B cell (primary cell): ENCODE measurements at places on chromosomes 12 and 14. TPM values are rescaled to one million over a fixed set of nuclear protein-coding genes. Genes with fewer than 3 reads are reported as not detected.

GRCh38 chr14:74402401-74403251 is 23.4 kb downstream of the SYNDIG1L start:
- peak; percentile 70 for DNase-seq

DNA sequence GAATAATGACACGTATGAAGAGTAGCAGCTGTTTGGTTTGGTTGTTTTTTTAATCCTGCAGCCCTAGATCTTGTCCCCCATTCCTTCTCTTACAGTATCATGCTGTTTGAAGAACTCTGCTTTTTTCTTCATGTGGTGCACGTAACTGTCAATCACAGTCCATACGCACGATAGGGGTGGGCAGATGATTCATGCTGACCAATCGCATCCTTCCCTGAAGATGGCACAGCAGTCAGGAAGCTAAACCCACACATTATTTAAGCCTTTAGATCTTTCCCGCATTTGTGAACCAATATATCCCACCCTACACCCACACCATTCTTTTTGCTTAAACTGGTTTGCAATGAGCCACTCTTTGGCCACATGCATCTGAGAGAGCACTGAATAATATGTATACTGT is 158.9 kb upstream of the PLEKHA5 start:
- no peak for DNase-seq

GRCh38 chr14:26598081-26598671 is 343 bp upstream of the NOVA1 start:
- DNase-seq, result peak; percentile 2

HEBP1 gene
- 11.2 and 14.5 TPM in 2 replicates for total RNA-seq

FKBP11 gene
- total RNA-seq, result 26.7 and 27.3 TPM in 2 replicates

GRCh38 chr14:104142946-104143470 is 4.6 kb downstream of the KIF26A start:
- DNase-seq, result no peak

CACNA1C gene
- total RNA-seq, result 0.02 and 0.10 TPM in 2 replicates

DLGAP5 gene
- not detected in 2 replicates for total RNA-seq

- no peak for DNase-seq
Observed at GRCh38 chr12:106446419-106447092, 89.0 kb downstream of the POLR3B start.

GRCh38 chr12:118958520-118958919 is 22.8 kb upstream of the SRRM4 start:
- DNase-seq, result no peak

C12orf42 gene
- total RNA-seq, result 136 and 138 TPM in 2 replicates

GRCh38 chr14:75411214-75411540 is 16.6 kb upstream of the JDP2 start:
- DNase-seq, result no peak

GRCh38 chr12:11668611-11669010 is 19.1 kb downstream of the ETV6 start:
- DNase-seq, result no peak

- DNase-seq, result no peak
Observed at GRCh38 chr12:12684375-12685106, 11.4 kb downstream of the GPR19 start.

C12orf56 gene
- not detected in 2 replicates for total RNA-seq

- DNase-seq, result no peak
Observed at GRCh38 chr12:94618995-94619695, 31.2 kb downstream of the TMCC3 start.

DNA sequence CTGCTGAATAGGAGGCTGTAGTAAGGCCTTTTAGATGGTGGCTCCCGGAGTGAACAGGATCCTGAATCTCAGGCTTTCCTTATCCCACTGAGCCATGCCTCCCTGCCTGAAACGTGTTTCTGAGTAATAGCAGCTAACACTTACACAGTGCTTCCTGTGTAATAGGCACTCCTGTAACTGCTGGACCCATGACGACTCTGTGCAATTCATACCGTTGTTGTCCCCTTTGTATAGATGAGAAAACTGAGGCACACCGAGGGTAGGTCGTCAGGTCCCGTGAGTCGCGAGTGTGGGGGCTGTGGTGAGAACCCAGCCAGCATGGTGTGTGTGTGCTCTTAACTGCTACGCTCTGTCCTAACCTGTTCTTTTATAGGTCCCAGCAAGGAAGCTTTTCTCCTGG is 193.6 kb downstream of the CACNA1C start:
- DNase-seq, result no peak

DNA sequence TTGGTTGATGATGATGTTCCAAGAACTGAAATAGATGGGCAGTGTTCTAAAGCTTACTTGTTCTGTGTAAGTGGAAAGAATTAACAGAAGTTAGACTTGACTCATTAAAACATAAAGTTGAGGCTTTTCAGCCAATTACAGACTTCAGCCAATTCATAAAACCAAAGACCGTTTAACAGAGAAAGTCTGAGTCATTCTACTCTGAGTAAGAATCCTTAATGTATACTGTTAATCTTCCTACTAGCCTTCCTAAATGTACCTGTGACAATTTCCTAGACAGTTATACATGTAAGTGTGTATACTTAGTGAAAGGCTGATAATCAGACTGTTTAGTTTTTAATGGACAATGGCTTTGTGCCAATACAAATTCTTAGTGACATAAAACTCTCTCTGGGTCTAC is 681.0 kb downstream of the RPL10L start:
- no peak for DNase-seq

GRCh38 chr14:50622978-50623377 is 45.1 kb downstream of the SAV1 start:
- DNase-seq, result no peak

- no peak for DNase-seq
Observed at GRCh38 chr14:51206462-51206861, 33.6 kb upstream of the TMX1 start.

TIMM9 gene
- 23.8 and 27.7 TPM in 2 replicates for total RNA-seq

NOC4L gene
- 21.9 and 23.3 TPM in 2 replicates for total RNA-seq

- no peak for DNase-seq
Observed at GRCh38 chr14:103984196-103984595, 41.9 kb upstream of the RD3L start.

MFAP5 gene
- 0.94 TPM in 1 of 2 replicates, not detected in the other for total RNA-seq

- no peak for DNase-seq
Observed at GRCh38 chr12:53465679-53466078, 13.8 kb downstream of the PCBP2 start.

PRH2 gene
- total RNA-seq, result not detected in 2 replicates

DNA sequence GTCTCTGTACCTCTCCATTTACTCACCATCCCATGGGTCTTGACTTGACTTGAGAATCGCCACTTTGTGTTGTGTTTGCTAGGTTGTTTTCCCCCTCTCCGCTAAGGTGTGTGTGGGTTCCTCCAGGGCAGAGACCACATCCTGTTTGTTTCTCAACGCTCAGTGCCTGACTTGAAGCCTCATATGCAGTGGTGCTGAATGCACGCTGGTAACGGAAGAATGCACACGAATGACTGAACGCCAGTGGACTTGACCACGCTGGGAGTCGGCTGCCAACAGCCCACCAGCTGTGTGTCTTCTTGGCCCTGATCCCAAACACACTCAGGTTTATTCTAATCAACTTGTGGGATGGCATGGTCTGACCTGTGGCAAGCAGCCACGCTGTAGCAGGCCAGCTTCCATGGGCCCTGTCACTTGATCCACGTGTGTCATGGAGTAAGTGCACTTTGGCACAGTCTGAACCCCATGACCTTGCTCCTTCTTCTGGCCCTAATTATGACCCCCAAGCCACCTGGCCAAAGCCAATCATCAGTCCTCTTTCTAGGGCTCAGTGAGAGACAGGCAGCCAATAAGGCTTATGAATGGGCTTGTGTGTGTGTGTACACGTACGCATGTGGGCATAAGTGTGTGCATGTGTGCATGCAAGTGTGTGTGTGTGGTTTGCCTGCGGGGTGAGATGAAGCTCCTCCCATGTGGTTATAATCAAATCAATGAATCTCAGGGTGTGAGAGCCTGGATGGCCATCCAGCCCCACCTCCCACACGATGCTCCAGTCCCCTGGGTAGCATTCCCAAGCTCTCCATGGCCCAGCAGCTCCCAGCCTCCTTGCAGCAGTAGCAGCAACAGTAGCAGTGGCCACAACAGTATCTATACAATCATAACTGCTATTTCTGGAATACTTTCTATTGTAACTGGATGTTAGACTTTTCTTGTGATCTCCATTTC is 6.4 kb upstream of the TC2N start:
- peak; percentile 72 for DNase-seq
